Activated naive CD4-positive, alpha-beta T cell treated with anti-CD3 and anti-CD28 coated beads, Interleukin-2, amount 10 ng/mL, durations not matched to agents 7 days and 5 days (primary cell): ENCODE measurements at places on chromosomes 7 and 10.

DNA sequence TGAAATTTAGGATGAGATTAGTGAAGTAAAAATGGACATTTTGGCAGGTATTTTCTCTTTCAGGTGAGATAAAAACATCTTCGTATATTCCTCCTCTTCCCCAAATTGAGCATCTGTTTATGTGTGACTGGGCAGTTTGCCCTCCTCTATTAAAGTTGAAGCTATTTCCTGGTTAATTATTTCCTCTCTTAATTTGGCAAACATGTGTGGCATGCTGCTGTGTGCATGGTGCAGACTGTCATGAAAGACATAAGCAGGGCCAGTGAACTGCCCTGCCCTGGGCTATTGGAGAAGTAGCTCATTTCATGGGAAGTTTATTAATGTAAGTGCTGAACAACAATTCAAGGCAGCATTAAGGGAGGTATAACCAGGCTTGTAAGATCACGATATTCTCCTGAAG lies 52.6 kb downstream of the EVX1 start:
- DNase-seq, result no peak

GRCh38 chr10:22673785-22674572 lies 40.4 kb downstream of the PIP4K2A start:
- no peak for DNase-seq

DNA sequence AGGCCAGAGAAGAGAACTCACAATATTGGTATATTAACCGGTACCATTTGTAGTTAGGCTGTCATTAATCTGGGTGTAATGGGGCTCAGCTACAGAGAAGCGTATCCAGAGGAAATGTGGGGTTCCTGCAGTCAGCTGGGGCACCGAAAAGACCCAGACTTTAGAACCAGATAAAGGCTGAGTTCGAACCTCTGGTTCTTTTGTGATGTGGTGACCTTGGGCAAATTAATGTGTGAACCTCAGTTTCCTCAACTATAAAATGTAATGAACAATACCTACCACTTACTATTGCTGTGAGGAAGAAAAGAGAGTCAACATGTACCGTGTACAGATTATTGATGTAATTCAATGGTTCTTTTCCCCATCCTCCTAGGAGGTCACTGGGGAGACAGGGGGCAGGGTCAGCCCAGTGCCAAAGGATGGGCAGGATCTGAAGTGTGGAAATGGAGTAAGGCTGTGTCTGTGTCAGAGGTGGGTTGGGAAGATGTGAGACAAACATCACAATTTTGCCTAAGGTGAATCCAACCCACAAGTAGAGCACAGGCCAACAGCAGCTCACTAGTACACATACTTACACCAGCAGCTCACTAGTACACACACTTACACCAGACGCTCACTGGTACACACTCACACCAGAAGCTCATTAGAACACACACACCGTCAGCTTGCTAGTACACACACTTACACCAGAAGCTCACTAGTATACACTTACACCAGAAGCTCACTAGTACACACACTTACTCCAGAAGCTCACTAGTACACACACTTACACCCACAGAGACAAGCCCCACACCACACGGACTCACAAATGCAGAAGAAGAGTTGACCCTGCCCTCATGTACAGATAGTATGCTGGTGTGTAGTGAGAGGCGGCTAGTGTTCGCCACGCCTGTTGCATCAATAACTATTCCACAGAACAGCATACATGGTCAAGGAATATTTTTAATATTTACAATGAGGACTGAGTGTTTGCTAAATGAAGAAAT lies 28.0 kb downstream of the PRSS2 start:
- peak; percentile 60 for DNase-seq

- no peak for DNase-seq
These were observed 46.3 kb downstream of the LBX1 start for GRCh38 chr10:101182936-101183335.

DNA sequence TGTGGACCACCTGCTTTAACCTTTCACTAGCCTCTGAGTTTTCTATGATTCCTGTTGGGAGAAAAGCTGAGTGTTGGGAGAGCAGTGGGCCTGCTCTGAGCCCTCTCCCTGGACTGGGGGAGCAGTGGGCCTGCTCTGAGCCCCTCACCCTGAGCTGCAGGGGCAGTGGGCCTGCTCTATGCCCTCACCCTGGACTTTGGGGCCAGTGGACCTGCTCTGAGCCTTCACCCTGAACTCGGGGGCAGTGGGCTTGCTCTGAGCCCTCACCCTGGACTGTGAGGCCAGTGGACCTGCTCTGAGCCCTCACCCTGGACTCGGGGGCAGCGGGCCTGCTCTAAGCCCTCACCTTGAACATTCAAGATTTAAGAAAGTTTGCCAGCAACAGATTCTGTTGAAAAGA lies 33.4 kb downstream of the AGAP6 start:
- DNase-seq, result no peak

GRCh38 chr7:458511-459245 lies 61.0 kb downstream of the PDGFA start:
- DNase-seq, result no peak

- no peak for DNase-seq
These were observed 29.9 kb downstream of the DPCD start for GRCh38 chr10:101617824-101618568.

DNA sequence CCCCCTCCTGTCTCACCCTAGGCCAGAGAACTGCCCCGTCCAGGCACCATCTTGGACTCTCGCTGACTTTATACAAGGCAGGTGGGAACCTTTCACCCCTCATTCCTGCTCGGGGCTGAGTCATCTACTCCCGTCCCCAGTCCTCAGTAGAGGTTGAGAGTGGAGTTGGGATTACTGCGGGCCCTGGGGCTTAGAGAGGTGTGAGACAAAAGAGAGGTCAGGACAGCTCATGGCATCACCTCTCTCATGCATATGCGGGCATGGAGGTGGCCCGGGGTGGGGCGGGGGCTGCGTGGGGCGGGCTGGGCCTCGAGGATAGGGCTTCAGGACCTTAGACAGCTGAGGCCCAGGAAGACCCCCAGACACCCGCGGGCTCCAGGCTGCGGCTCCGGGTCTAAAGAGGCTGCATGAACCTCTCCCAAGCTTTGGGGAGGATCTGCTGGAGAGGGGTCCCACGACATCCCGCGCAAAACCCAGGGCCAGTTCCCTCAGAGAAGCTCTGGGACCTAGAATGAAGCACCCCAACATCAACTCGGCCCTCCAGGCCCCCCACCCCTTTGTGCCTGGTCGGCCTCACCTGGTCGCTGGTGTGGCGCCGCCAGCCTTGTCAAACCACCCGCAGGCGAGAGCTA lies 317 bp downstream of the PDZD7 start:
- no peak for DNase-seq

GRCh38 chr7:71829515-71829914 lies 582.6 kb downstream of the CALN1 start:
- no peak for DNase-seq

GRCh38 chr10:11682267-11682683 lies 59.9 kb upstream of the ECHDC3 start:
- DNase-seq, result no peak

DNA sequence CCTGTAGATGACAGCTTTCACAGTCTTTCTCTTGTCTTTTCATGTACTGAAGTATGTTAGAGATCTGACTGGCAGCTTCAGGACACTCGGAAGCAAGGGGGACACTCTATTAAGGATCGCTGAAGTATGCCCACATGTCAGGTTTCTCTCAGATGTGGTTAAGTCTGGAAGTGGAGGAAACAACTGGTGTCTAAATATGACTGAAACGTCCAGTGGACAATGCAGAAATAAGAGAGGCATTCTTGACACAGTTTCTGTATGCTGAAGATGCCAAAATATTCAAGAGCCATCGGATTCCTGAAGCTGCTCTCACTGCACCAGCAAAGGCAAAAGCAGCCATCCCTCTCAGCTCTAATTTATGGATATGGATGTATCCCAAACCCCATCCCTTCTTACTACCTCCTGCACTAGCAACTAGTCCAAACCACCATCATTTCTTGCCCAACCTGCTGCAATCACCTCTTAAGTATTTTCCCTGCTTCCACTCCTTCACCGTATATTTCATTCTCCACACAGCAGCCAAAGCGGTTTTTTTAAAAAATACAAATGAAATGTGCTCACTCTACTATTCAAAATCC lies 113.4 kb downstream of the REEP3 start:
- no peak for DNase-seq

GRCh38 chr7:12524794-12525386 lies 45.6 kb upstream of the SCIN start:
- DNase-seq, result no peak

- DNase-seq, result no peak
These were observed 45.6 kb downstream of the CNNM2 start for GRCh38 chr10:102963756-102964025.

- peak; percentile 28 for DNase-seq
These were observed 1.1 kb downstream of the BAZ1B start for GRCh38 chr7:73520673-73521635.

DNA sequence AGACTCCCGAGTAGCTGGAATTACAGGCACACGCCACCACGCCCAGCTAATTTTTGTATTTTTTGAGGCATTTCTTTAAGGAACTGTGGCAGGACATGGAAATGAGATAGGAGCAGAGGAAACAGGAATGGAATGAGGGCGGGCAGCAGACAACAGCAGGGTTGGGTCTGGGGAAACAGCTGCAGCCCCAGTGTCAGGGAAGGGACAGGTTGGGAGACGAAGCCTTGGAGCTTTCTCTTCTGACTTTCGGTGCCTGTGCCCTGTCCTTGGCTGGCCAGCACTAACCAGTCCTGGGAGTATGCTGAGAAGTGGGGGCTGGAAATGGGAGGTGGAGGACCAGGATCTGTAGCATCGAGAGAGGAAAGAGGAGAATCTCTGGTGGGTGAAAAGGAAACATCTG lies 47.4 kb downstream of the ATOH7 start:
- DNase-seq, result no peak

- DNase-seq, result no peak
These were observed 12.5 kb downstream of the ADRA2A start for GRCh38 chr10:111089293-111089692.

GRCh38 chr7:140000666-140001268 lies 62.0 kb downstream of the PARP12 start:
- no peak for DNase-seq

DNA sequence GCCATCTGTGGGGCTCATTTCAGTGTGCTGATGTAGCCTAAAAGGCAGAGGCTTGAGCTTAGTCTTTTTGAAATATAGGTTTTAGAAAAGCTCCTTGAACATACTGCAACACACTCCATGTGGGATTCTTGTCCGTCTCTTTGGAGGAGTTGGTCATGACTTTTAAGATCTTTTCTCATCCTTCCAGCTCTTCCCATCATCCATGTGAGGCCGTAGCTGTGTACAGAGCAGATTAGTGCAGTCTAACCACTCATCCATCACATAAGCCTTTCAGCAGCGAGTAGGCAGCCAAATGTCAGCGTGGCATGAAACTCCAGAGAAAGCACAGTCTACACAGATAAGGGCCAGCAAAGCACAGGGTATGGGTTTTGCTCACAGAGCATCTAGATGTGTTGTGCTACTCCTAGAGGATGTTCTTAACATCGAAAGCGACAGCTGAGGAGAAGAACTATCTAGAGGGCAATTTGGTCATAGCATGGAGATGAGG lies 28.1 kb upstream of the NPVF start:
- no peak for DNase-seq

DNA sequence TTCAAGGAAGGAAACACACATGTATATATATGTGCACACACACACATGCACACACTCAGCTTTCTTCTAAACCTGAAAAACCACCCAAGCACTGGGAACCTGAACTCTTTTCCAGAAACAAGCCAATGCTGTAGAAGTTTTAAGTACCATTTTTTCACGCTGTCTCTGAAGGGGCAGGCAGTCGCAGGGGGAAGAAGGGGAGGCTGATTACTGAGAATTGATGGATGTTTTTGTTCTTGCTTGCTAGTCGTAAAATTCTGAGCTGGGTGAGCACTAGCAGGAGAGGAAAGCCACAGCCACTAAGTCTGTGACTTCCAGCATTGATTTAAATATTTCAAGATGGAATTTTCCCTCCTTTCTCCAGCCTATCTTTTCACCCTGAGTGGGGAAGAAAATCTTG lies 391.8 kb downstream of the CALN1 start:
- no peak for DNase-seq

- DNase-seq, result no peak
These were observed 41.9 kb downstream of the ANKMY2 start for GRCh38 chr7:16603633-16604032.

DNA sequence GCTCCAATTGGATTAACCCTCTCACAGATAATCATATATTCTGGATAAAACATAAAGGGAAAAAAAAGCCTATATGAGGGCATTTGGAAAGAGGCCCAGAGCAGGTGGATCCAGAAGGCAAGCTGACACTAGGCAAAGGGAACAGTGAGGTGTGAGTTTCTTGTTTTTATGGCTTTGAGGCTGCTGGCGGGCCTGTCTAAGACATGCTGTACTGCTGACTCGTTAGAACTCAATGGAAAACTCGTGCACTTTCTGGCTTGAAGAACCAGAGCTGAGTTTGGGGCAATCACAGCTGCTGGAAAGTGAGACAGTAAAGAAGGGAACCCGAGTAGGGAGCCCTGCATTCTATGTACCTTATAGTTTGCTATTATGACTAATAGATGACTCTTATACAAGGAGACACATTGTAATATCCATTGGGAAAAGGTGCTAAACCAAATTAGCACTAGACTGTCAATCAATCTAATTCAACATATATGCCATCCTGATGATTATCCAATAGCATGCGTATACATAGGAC lies 637.1 kb downstream of the GATA3 start:
- DNase-seq, result no peak

GRCh38 chr10:96794836-96795733 lies 37.0 kb upstream of the LCOR start:
- DNase-seq, result no peak

DNA sequence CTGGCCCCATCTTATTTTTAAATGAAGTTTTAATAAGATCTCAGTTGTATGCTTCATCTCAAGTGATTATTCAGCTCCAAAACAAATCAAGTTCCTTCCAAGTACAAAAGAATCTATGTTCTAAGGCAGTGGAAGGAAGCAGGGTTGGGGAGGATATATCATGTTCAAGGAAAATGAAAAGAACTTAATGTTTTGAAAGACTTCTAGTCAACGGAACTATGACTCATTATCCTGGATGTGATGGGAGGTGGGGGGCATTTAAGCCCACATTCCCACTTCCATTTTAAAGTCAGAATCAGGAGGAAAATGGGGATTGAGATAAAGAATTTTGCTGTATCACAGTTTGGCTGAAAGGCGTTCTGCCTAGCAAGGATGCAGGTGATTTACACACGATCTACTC lies 59.4 kb downstream of the FANK1 start:
- no peak for DNase-seq

- DNase-seq, result no peak
These were observed 713.1 kb downstream of the DNAJB9 start for GRCh38 chr7:109282726-109283125.

DNA sequence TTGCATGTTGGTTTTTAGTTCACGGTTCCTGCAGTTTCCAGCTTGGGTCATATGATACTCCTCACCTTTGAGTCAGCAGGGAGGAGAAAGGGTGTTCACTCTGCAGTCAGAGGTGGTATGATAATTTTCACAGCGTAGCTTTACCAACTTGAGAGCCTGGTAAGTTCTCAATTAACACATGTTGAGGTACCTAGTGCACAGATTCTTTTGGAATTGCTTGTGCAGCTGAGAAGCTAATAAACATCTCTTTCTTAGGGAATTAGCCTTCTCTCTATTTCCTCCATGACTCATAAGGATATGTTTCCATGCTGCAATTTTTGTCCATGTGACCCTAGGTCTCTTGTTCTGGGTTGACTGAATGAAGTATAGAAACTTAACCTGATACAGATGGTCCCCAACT lies 166.6 kb downstream of the KIF20B start:
- DNase-seq, result no peak

- DNase-seq, result no peak
These were observed 4.6 kb downstream of the MGMT start for GRCh38 chr10:129471447-129472175.
